ENCODE measurements at places on chromosomes 16 and 17.
A peak's percentile ranks its signal among the peaks of the same experiment; 100 is the strongest.

GRCh38 chr17:16947470-16947869, 24.4 kb downstream of the TNFRSF13B start:
- no peak for DNase-seq

GRCh38 chr16:68997564-68997963, 107.9 kb upstream of the HAS3 start:
- no peak for DNase-seq

DNA sequence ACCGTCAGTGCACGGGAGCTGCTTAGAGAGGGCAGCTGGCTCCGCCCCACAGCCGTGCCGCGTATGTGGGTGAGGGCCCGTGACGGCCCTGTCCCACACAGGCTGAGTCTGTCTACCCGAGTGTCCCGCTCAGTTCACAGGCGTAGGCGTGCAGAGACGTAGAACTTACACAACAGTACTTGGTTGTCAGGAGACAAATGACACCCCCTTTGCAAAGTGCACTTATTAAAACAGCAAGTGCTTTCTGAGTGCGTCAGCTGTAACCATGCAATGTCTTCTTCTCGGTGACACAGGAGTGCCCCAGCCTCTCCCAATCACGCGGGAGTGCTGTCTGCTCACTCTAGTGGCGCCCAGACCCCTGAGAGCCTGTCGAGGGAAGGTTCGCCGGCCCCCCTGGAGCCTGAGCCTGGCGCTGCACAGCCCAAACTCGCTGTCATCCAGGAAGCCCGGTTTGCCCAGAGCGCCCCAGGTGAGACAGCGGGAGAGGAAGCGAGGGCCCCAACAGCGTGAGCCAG, 64.2 kb downstream of the FOXK2 start:
- no peak for DNase-seq

DNA sequence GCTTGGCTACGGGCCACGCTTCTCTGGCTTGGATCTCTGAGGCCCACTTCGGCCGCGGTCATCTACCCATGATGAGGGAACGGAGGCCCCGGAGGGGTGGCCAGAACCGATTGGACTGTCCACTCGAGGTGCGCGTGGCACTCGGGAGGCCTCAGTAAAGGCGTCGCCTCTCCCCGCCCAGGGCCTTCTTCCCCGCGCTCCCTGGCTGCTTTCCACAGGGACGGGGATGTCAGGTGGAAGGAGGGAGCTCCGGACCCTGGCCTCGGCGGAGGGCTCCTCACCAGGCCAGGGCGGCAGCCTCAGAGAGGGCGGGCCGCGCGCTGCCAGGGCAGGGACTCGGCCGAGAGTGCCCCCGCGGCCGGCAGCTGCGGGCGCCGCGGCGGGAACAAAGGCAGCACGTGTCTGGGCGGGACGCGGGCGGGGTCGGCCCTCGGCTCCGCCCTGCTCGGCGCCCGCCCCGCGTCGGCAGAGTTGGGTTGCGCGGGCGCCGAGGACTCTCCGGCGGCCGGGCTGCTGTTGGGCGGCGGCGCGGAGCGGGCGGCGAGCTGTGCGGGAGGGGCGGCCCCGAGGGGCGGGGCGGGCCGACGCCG, 587 bp upstream of the CDK5R1 start:
- DNase-seq: peak; percentile 48

DNA sequence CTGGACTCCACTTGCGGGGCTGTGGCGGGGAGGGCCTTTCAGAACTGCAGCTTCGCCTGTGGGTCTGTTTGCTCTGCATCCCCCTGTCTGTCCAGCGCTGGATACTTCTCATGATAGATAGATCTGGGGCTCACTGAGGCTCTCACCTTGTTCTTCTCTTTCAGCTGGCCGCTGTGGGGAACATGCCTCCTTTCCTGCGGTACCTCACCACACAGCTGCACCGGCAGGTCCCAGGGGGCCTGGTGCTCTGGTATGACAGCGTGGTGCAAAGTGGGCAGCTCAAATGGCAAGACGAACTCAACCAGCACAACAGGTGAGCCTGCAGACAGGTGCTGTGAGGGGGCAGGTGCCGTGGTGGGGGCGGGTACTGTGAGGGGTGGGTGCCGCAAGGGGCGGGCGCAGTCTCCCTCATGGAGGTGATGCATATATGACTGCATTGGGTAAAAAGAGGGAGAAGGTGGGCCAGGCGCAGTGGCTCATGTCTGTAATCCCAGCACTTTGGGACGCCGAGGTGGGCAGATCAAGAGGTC, 6.2 kb downstream of the ENGASE start:
- no peak for DNase-seq

DNA sequence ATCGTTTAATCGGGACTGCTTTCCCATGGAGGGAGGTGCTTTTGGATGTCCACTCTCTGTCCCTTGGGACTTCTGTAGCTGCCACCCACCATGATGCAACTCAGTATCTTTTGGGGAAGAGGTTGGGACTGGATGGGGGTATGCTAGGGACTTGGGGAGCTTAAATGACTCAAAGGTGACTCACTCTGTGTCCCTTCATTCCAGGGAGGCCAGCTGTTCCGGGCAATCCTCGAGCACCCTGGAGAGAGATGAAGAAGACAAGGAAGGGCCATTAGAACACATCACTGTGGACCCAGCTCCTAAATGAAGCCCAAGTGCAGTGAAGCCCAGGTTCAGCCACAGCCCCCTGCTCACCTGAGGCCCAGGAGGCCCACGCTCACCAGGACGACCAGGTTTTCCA, 4.6 kb downstream of the COL1A1 start:
- DNase-seq: no peak

All from omental fat pad (tissue), 4 donors.